Stimulated activated CD4-positive, alpha-beta T cell treated with anti-CD3 and anti-CD28 coated beads, TNF-alpha, amount 100 ng/mL, for 4 hours (primary cell): ENCODE measurements at places on chromosomes 11 and 22.

- DNase-seq = no peak
These were observed 87.0 kb downstream of the FAM168A start for GRCh38 chr11:73510877-73511276.

GRCh38 chr11:68014947-68015447 is 4.9 kb downstream of the ALDH3B1 start:
- DNase-seq = no peak

- DNase-seq = no peak
These were observed 5.8 kb downstream of the SUSD2 start for GRCh38 chr22:24186892-24187670.

- no peak for DNase-seq
These were observed 5.6 kb downstream of the FBXO7 start for GRCh38 chr22:32480238-32480637.

DNA sequence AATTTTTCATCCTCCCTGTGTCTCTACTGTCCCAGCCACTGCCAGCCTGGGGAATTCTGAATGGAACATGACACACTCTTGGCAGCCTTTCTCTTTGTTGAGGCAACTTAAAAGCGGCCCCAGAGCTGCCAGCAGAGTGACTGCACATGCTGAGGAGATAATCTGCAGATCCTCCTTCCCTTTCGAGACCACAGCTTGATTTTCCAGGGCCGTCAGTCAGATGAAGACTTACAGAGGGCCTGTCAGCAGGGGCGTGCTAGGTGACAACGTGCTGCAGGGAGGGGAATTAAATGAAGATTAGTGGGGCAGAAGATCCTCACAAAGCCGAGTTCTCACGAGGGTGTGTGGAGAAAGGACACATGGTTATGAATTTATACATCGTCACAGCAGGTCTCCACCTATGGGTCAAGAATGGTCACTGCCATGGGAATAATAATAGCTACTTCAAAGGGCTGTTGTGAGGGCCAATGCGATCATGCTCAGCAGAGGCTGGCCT is 193.5 kb upstream of the PITPNB start:
- no peak for DNase-seq

DNA sequence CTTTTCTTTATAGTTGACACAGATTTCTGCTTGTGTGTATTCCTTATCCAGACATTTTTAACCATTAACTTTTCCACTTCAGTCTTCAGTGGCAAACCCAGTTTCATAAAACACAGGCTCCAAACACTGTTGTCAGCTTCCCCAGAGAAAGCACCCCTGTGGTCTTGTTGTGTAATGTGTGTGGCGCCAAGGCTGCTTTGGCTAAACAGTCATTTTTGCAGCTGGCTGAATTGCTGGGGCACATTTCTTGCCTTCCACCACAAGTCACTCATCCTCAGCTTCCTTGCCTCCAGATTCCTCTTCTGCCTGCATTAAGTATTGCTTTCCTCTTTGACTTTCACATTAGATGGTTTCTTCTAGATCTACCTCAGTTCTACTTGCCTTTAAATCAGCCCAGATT is 40.5 kb downstream of the ARHGAP1 start:
- DNase-seq = no peak

- no peak for DNase-seq
These were observed 86.4 kb upstream of the SHISAL1 start for GRCh38 chr22:44398856-44399837.

- DNase-seq = no peak
These were observed 544 bp downstream of the C11orf91 start for GRCh38 chr11:33700063-33700501.

DNA sequence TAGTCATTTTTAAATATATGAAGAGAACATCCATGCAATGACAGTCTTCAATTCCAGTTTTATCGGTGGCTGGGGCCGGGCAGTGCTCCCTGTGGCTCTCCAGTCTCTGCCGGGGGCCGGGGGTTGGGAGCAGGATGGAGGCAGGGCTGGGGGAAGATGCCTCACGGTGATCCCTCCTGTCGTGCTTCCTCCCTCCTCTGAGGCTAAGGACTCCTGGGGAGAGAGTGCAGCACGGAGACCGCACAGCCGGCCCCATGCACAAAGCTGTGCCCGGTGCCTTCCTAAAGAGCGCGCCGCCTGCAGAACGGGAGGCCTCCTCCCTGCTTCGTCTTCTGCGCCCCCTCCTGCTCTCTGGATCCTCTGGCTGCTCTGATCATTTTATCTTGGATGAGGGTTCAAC is 20.5 kb downstream of the GAL start:
- DNase-seq = no peak

- DNase-seq = no peak
These were observed 4.6 kb upstream of the CERK start for GRCh38 chr22:46742576-46743221.

GRCh38 chr22:45341498-45341897 is 31.8 kb downstream of the FAM118A start:
- no peak for DNase-seq

GRCh38 chr11:46711303-46711702 is 7.7 kb upstream of the F2 start:
- no peak for DNase-seq

- DNase-seq = no peak
These were observed 19.5 kb downstream of the AMPD3 start for GRCh38 chr11:10474551-10474950.
